ENCODE measurements at places on chromosomes 3 and 15.

- no peak for DNase-seq
Measured at GRCh38 chr3:101709126-101709525, 15.3 kb upstream of the CEP97 start.

DNA sequence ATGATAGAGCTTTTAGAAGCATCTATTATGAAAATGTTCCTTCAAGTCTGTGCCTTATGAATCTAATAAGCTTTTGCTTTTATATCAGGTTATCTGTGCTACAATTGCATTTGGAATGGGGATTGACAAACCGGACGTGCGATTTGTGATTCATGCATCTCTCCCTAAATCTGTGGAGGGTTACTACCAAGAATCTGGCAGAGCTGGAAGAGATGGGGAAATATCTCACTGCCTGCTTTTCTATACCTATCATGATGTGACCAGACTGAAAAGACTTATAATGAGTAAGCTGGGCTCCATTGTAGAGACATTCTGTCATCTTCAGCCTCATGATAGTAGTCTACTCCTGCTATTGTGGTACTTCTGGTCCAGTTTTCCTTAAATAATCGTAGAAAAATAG is 73.4 kb downstream of the BLM start:
- no peak for DNase-seq

DNA sequence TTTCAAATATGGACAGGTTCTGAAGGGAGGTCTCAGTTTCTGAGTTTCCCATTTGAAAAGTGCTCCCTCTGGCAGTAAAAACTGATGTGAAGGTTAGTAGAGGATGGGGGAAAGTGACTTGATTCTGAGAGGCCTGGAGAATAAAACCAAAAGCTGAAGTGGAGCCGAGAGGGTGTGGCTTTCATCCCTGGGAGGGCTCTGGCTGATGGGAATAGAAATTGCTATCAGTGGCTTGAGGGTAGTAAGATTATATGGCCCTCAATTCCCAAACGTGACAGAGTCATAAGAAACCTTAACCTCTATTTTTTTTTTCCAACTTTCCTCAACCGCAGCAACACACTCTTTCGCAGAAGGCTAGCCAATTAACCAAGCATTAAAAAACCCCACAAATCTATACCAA is 185.9 kb downstream of the MEIS2 start:
- no peak for DNase-seq

- no peak for DNase-seq
Measured at GRCh38 chr3:102348904-102349303, 85.9 kb upstream of the ZPLD1 start.

DNA sequence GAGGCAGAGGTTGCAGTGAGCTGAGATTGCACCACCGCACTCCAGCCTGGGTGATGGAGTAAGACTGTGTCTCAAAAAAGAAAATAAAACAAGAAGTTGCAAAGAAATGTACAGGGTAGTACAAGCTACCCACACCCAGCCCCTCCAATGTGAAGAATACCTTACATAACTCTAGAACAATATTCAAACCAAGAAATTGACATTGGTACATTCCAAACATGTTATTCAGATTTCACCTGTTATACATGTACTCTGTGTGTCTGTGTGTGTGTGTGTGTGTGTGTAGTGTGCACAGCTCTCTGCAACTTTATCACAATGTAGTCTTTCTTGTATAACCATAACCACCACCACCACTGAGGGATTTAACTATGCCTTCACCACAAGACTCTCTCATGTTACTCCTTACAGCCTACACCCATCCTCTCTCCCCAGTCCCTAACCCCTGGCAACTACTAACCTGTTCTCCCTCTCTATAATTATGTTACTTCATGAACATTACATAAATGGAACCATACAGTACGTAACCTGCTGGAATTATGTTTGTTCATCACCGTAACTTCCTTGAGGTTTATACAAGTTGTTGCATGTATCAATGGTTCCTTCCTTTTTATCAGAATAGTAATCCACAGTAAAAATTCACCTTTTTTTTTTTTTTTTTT is 16.2 kb upstream of the TJP1 start:
- no peak for DNase-seq

DNA sequence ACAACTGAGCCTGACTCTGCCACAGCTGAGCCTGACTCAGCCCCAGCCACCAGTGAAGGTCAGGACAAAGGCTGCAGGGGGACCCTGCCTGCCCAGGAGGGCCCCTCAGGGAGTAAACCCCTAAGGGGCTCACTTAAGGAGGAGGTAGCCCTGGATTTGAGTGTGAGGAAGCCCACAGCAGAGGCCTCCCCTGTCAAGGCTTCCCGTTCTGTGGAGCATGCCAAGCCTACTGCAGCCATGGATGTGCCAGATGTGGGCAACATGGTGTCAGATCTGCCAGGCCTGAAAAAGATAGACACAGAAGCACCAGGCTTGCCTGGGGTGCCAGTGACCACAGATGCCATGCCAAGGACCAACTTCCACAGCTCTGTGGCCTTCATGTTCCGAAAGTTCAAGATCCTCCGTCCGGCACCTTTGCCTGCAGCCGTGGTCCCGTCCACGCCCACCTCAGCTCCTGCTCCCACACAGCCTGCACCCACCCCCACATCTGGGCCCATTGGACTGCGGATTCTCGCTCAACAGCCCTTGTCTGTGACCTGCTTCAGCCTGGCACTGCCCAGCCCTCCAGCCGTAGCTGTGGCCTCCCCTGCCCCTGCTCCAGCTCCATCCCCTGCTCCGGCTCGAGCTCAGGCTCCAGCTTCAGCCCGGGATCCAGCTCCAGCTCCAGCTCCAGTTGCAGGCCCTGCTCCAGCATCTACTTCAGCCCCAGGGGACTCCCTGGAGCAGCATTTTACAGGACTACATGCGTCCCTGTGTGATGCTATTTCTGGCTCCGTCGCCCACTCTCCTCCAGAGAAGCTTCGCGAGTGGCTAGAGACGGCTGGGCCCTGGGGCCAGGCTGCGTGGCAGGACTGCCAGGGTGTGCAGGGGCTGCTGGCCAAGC is 6.2 kb downstream of the C15orf39 start:
- DNase-seq, result no peak

GRCh38 chr15:89629829-89630228 is 25.4 kb downstream of the KIF7 start:
- DNase-seq, result no peak

DNA sequence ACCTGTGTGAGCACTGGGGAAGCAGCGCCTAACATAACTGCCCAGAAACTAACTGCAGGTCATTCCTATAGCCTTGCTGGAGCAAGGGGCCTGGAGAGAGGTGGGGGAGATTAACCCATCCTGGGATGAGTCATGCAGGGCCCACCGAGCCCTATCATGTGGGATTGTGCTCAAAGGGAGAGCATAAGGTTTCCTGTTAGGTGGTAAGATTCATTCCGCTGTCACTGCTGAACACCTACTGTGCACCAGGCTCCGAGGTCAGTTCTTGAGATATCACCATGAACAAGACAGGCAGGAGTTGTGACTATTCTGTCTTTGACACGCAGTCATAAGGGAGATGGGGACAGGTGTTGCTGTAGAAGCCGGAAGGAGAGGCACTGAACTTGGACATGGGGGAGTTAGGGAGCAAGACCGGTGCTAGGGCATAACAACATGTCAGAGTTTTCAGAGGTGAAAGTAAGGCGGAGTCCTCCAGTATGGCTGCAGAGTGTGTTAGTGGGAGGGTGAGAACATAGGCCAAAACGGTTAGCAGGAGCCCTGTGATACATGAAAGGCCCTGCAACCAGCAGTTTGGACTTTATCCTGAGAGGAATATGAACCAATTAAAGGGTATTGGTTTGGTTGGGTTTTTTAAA is 2.4 kb downstream of the SLC25A38 start:
- DNase-seq, result no peak

GRCh38 chr3:171711461-171712170 is 98.7 kb downstream of the PLD1 start:
- DNase-seq, result no peak

GRCh38 chr3:150823277-150823676 is 60.3 kb upstream of the SIAH2 start:
- no peak for DNase-seq

- no peak for DNase-seq
Measured at GRCh38 chr15:96435022-96435421, 104.5 kb downstream of the NR2F2 start.

GRCh38 chr15:45521596-45522327 is 793 bp downstream of the SLC30A4 start:
- DNase-seq, result no peak

- DNase-seq, result no peak
Measured at GRCh38 chr15:101689901-101690300, 34.4 kb downstream of the TARS3 start.

DNA sequence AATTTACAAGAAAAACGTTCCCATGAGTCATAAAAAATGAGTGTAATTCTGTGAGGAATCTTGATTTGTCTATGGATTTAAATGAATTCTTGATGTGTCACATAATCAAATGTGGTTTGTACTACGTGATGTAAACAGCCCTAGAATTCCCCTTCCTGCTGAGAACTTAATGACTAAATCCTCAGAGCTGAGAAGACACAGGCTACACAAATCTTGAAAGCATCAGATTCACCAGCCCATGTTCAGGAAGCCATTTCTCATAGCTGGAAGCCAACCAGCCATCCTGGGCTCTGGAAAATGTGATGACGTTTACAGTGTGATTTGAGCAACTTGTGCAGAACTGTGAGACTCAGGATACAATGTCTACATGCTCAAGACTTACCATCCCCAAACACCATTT is 193.7 kb upstream of the MME start:
- no peak for DNase-seq

DNA sequence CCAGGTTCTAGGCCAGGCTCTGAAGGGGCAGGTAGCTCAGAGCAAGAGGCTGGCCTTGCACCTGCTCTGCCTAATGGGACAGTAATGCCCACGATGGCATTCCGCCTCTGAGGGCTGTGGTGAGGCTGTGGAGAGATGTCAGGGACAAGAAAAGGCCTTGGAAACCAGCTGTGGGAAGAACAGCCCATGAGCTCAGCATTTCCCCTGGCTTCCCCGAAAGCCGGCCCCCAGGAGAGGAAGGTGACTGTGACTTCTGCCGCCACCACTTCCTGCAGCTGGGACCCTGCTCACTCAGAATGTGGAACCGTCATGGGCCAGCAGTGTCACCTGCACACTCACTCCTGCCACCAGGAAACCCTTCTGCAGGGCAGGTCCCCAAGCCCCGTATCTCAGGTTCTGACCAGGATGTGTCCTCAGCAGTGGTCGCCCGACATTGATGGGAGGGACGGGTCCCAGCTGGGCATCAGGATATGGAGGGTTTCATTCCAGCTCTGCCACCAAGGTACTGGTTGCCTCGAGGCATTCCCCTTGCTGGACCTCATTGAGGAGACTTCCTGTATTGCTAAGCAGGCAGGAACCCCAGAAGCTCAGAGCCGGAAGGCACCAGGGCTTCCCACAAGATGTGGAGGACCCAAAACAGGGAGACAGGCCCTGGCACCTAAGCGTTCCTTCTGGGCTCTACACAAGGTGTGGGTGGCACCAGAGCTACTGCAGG is 30.7 kb downstream of the SEMA7A start:
- no peak for DNase-seq

- DNase-seq, result no peak
Measured at GRCh38 chr15:93862791-93863190, 368.6 kb upstream of the MCTP2 start.

GRCh38 chr15:39936681-39937080 is 2.8 kb downstream of the EIF2AK4 start:
- DNase-seq, result no peak

GRCh38 chr3:170863816-170864215 is 6.2 kb downstream of the RPL22L1 start:
- DNase-seq, result no peak

- no peak for DNase-seq
Measured at GRCh38 chr3:120244834-120245225, 40.2 kb downstream of the GPR156 start.

DNA sequence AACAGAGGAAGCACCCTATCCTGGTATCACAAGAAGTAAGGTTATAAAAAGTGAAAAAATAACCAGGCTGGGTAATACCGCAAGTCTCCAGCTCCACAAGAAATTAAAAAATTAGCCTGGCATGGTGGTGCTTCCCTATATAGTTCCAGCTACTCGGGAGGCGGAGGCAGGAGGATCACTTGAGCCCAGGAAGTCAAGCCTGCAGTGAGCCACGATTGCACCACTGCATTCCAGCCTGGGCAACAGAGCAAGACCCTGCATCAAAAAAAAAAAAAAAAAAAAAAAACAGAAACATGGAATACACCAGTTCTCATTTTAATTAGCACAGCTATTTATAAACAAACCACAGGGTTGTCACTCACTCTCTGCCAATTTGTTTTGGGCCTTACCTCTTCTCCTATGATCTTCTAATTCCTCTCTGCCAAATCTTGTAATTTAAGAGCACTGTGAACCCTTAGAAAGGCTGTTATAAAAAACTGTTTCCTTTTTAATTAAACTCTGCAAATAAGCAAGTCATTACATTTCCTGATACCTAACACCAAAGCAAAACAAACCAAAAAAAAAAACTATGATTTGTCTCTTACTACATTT is 22.6 kb downstream of the DCUN1D1 start:
- no peak for DNase-seq

GRCh38 chr3:11290743-11291680 is 18.8 kb downstream of the ATG7 start:
- no peak for DNase-seq

DNA sequence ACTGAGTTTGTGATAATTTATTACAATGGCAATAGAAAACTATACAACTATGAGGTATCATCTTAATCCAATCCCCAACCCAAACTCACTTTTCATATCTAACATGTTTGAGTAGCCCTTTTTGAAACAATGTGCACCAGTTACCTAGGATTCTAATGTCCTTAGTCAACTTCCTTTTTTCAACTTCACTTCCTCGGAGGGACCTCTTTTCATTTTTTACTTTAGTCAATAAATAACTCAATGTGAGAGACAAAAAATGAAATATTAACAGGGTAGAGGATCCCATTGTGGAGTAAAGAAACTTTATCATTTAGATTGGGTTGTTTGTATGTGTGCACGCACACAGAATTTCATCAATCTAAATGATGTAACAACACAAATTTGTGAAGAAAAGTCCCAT is 193.6 kb upstream of the LRRC3B start:
- DNase-seq, result no peak

DNA sequence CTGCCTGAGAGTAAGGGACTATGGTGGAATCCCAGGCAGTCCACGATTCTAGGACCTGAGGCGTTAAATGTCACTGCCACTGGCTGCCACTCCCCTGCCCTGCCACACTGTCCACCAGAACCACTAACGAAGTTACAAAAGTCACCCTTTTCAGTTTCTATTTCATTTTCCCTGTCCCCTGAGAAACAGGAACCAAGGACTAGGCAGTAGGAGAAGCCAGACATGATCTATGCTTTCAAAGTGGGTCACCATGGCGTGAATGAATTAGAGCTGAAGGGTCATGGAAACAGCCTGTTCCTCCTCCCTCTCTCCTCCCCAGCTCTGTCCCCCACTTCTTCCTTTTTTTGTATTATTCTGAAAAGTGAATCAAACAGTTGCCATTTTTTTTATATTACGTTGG is 9.1 kb upstream of the ADPRH start:
- DNase-seq, result no peak

DNA sequence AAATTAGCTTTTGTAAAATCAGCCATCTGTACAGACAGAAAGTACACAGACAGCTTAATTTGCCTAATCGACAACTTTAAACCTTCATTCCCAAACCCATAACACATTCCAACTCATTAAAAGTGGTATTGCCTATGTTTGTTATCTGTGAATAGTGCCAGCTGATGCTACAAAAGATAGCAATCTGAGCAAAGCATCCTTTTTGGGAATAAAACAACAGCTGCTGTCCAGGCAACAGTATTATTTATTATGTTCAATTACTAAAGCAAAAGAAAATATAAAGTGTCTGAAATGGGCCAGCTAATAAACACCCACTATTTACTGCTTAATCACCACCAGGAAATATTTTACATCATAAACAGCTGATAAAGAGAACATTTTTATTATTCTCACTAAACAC is 134.8 kb upstream of the ABI3BP start:
- no peak for DNase-seq

- no peak for DNase-seq
Measured at GRCh38 chr3:73680391-73681095, 55.8 kb upstream of the PDZRN3 start.
